Mesenteric fat pad (tissue), 1 donor: ENCODE measurements at places on chromosomes 6 and 20. TPM values are rescaled to one million over a fixed set of nuclear protein-coding genes. Genes with fewer than 3 reads are reported as not detected.

VNN1 gene
- total RNA-seq, result 9.7 TPM

BPIFB4 gene
- total RNA-seq, result not detected

MOXD1 gene
- total RNA-seq, result 2.2 TPM

RSPH9 gene
- not detected for total RNA-seq

DNA sequence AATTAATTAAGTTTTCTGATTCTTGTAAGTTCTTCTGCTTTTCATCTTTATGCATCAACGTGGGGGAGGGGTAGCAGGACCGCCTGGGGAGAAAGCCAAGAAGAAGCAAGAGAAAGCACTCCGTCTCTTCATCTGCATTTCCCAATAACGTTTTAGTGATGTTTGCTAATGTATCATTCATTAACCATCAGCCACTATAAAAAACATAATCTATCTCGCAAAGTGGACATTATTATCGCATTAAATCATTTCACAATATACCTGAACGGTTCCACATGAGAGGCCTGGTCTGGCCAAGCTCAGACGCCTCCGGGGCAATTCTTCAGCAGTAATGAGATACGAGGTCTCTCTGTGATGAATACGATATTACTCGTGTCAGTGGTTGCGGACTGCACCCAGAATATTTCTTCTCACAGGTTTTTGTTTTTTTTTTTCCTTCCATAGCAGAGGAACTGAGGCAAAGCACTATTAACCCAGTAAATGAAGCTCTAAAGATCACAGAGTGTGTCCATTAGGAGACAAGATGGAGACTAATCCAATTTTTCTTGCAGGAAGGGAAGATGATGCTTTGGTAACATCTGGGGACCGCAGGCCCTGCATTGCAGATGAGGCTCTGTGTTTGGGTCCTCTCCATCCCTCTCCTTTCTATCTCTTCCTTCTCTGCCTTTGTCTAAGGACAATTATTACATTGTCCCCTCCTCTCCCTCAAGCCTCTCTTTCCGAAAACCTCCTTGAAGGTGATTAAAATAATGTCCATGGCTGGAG is 156.1 kb downstream of the SLC35B3 start:
- no peak for DNase-seq

GRCh38 chr20:46631874-46632446 is 19.3 kb downstream of the SLC13A3 start:
- DNase-seq, result no peak

PLN gene
- total RNA-seq, result 5.6 TPM

DNA sequence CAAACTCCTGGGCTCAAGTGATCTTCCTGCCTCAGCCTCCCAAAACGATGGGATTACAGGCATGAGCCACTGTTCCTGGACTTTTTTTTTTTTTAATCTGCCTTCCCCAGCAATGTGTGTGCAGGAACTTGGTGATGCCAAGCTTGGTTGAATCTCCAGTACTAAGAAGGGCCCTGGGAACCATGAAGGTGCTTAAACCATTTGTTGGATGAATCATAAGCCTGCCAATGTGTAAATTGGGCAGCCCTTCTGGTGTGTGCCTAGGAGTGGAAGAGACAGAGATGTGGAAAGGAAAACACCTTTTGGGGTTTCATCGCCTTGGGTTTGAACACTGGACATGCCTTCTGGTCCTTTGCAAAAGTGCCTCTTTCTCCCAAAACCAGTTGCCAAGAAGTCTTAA is 7.1 kb upstream of the SPO11 start:
- DNase-seq, result no peak

DNA sequence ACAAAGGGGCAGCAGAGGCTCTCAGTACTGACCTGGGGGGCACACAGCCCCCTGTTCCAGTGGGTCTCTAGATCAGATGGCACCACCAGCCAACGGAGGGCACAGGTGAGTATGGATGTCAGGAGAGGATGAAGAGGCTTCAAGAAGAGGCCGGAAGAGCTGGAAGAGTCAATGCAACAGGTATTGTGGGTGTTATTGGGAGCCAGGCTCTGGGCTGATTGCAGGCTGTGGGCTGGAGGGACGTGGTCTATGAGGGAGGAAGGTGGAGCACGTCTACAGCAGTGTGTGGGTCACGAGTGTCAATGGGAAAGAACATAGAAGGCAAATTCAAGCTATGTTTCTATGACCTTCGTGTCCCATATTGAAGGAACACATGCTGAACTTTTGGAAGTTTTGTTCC is 18.8 kb upstream of the TAGAP start:
- DNase-seq, result no peak

DNA sequence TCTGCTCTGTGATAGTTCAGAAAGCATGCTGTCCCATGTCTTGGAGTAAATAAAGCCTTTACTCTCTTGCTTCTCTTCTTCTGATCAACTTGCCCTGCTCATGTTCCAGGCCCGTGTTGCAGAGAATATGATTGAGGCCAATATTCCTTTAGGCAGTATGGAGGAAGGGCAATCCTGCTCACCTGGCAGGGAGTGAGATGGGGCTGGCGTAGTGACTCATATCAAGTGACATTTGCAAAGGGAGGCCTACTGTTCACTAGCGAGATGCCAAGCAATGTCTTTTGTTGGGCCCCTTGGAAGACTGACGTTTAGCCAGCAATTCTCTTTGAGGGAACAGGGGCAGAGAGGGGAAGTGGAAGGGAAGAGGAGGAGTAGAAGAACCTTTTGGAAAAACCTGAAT is 19.7 kb downstream of the ADTRP start:
- DNase-seq, result no peak
